Peyer's patch (tissue), 4 donors: ENCODE measurements at places on chromosomes 1 and 21. TPM values are rescaled to one million over a fixed set of nuclear protein-coding genes. Genes with fewer than 3 reads are reported as not detected.

DNA sequence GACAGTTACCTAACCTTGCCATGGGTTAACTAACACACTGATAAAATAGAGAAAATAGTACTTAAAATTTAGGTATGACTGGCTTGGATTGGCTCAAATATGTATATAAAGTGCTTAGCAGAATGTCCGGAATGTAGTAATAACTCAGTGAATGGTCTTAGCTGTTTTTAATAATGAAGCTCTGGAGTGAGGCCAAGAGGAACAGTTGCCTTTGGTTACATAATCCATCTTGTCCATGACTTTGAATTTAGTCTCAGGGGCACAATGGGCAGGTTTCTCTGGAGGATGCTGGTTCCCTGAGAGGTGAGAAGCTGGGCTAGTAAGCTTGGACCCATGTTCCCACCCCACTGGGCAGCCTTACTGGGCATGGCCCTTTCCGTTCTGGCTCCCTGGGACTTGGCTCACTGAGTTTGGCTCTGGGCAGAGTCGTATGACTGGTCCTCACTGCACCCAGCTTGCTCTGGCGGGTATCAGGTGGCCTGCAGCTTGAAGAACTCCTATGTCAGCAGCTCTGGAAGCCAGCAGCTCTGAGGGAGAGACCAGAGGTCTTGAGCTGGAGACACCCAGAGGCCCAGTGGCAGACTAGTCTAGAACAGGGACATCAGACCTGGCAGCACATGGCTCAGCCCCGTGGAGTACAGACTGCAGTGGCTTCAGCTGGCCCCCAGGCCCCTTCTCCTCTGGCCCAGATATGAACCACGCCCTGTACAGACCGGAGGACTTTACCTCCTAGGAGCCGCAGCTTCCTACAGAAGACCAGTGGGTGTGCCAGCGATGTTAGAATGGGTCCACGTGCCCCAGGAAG is 40.4 kb downstream of the TENT5C start:
- no peak overlapping the region for H3K27ac ChIP-seq
- H3K4me1 ChIP-seq = no peaks in the 10 kb centered on the region
- no peaks in the 10 kb centered on the region for H3K27me3 ChIP-seq
- H3K4me3 ChIP-seq = no peak overlapping the region

- peaks cover 4% of the 10 kb centered on the region for H3K36me3 ChIP-seq
- H3K4me3 ChIP-seq = no peak overlapping the region
- no peaks in the 10 kb centered on the region for H3K4me1 ChIP-seq
These were observed 47.5 kb downstream of the SYDE2 start for GRCh38 chr1:85153149-85153891.

GRCh38 chr1:168792592-168793125 is 63.7 kb upstream of the DPT start:
- DNase-seq = no peak
- no peaks in the 10 kb centered on the region for H3K4me1 ChIP-seq
- no peaks in the 10 kb centered on the region for H3K27me3 ChIP-seq
- no peaks in the 10 kb centered on the region for H3K36me3 ChIP-seq
- H3K27ac ChIP-seq = no peak overlapping the region

DNA sequence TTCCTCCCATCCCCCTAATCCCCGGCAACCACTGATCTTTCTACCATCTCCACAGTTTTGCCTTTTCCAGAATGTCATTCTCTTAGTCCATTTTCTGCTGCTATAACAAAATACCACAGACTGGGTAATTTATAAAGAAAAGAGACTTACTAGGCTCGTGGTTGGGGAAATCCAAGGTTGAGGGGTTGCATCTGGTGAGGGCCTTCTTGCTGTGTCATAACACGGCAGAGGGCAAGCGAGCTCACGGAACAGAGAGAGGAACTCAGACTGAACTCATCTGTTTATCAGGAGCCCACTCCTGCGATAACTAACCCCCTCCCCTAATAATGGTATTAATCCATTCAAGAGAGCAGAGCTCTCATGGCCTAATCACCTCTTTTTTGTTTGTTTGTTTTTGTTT is 52.0 kb downstream of the RUNX3 start:
- H3K4me3 ChIP-seq = no peak overlapping the region
- H3K36me3 ChIP-seq = no peaks in the 10 kb centered on the region
- H3K27me3 ChIP-seq = no peaks in the 10 kb centered on the region

The S100A3 gene
- not detected for total RNA-seq

DNA sequence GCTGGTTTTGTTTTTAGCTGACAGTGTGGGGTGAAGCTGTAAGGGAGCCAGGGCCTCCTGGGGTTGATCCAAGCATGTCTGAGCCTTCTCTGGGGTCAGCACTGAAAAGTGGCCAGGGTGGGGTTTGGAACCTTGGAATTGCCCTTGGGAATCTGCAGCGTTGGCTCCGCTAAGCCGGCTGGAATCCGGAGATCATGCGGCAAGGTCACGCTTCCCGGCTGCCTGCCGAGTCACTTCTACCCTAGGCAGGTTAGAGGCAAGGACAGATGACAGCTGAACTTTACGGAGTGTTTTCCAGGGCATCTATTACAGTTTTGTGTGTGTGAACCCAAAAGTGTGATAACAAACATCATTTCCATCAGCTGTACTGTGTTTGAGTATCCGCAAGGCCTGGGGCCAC is 17.1 kb downstream of the ABCG1 start:
- H3K4me1 ChIP-seq = peaks cover 35% of the 10 kb centered on the region
- H3K27ac ChIP-seq = peak overlapping the region; percentile 39
- DNase-seq = no peak
- no peaks in the 10 kb centered on the region for H3K36me3 ChIP-seq
- no peaks in the 10 kb centered on the region for H3K27me3 ChIP-seq

The ARHGAP30 gene
- total RNA-seq = 5.1 TPM

DNA sequence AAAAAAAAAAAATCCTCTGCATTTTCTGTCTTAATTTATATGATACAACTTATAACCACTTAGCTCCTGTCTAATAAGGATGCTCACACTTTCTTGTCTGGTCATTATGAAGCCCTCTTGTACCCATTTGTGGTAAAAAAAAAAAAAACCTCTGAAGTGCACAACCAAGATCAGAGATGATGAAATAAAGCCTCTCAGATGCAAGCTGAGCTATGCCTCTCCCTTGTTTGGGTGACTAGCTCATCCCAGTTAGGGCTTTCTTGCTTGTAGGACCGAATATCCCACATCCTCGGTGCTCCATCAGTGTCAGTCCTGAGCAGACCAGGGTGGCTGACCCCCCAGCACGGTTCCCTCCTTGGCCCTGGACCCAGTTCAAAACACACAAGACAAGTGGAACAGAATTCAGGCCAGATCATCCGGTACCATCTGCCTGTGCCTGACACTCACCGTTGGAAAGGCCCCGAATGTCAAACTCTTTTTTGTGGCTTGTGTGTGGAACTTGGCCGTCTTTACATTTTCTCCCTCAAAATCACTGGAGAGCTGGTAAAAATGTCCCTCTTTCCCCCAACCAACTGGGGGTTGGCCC is 6.3 kb upstream of the SELENON start:
- no peaks in the 10 kb centered on the region for H3K36me3 ChIP-seq
- H3K27ac ChIP-seq = no peak overlapping the region
- no peaks in the 10 kb centered on the region for H3K27me3 ChIP-seq
- no peak overlapping the region for H3K4me3 ChIP-seq
- no peaks in the 10 kb centered on the region for H3K4me1 ChIP-seq

GRCh38 chr1:100767176-100767890 is 47.8 kb downstream of the VCAM1 start:
- H3K27me3 ChIP-seq = no peaks in the 10 kb centered on the region
- H3K36me3 ChIP-seq = no peaks in the 10 kb centered on the region
- no peak for DNase-seq
- H3K4me1 ChIP-seq = no peaks in the 10 kb centered on the region
- no peak overlapping the region for H3K4me3 ChIP-seq

DNA sequence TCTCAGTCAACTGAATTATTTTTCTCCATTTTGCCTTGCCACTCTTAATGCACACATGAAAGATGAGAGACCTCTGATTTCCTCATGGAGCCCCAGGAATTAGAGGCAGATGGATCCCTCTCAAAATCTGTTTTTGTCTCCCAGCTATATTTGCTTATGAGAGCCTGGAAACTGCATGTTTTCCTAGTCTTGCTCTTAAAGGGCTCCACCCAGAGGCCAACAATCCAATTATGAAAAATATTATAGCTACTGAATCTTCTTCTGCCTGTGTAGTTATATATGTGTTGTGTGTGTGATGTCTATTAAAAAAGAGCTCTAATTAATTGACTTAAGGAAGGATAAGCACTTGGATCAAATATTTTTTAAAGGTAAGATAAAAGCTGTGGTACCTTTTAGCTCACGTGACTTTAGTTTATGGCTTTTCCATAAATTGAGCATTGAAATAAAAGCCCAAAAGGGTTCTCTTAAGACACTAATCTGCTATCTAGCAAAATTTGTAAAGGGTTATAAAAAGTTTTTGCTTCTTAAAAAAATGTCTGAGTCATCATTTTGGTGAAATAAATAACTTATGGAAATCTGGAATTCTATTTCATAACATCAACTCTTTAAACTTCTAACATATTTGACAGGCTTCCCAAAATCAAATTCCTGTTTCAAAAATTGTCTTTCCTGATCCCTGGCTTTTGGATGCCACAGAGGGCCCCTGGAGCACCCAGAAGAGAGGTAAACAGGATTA is 31.2 kb upstream of the TSPEAR start:
- DNase-seq = no peak
- H3K27ac ChIP-seq = no peak overlapping the region
- H3K27me3 ChIP-seq = no peaks in the 10 kb centered on the region
- H3K4me1 ChIP-seq = no peaks in the 10 kb centered on the region

The LEMD1 gene
- 3.7 TPM for total RNA-seq
